ENCODE measurements at places on chromosomes 6 and 20.

- no peak for DNase-seq
These were observed 112.8 kb downstream of the LAMP5 start for GRCh38 chr20:9627219-9627618.

- DNase-seq: no peak
These were observed 2.5 kb downstream of the PRL start for GRCh38 chr6:22294301-22294700.

DNA sequence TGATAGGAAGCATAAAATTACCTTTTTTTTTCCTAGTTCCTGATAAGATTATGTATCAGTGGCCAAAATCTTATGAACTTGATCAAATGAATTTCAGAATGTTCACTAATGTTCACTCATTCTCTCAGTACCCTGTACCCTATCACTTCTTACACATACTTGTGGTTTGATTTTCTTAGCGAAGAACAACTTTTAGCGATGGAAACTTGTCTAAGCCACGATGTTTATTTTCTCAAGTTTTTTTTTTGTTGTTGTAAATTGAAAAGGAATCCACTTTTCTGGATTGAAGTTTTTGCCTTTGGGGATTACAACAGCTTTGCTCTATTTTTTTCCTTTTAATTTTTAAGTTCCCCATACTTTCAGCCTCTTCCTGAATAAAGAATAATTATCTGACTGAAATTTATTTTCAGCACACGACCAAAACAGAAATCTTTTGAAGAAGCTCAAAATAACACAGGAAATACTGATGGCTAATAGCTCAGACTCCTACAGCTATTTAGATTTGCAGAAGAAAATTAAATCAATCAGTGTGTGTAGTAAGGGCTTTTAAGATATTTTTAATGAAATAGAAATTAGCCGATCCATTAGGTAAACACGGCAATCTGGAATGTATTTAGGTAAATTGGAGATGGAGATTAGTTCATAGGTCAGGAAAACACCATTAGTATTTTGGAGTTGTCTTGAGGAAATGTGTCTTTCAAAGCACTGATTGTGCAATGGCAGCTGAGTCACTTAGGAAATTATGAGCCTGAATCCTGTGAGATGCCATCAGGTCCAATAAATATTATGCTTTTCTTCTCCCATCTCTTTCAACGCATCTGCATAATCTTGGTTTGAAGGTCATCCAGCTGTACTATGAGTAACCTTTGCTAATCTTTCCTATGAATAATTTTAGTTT is 217.5 kb downstream of the GJA1 start:
- DNase-seq: peak; percentile 91

DNA sequence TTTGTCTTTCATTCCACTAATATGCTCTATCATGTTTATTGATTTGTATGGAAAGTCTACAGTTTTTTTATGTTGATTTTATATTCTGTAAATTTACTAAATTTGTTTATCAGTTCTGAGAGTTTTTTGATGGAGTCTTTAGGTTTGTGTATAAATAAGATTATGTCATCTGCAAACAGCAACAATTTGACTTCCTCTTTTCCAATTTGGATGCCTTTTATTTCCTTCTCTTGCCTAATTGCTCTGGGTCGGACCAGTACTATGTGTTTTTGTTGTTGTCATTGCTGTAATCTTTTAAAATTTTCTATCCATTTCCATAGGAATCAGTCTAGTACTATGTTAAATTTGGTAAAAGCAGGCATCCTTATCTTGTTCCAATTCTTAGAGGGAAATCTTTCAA is 31.5 kb upstream of the POLR1H start:
- no peak for DNase-seq

DNA sequence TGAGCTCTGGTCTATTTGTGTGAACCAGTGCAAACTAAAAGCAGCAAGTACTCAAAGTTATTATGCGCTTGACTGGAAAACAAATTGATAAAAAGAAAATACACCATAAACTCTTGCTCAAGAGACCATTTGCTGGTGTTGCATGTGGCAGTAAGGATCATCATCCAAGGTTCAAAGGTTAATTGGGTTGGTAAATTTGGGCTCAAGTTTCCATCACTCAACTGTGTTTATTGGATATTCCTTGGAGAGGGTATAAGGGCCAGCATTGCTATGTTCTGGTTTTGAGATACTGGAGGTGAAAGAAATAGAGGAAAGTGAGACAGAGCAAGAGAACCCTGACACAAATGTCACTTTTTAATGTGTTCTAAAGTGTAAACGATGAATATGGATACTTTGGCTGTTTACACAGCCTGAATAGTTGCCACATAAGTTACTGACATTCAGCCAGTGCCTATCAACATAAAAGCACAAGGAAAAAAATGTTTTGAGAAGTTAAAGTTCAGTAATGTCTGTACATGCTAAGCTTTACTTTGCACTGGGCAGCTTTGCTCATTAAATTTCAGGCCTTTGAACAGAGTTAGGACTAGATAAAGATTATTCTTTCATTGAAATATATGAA is 736.1 kb downstream of the HDGFL1 start:
- no peak for DNase-seq

DNA sequence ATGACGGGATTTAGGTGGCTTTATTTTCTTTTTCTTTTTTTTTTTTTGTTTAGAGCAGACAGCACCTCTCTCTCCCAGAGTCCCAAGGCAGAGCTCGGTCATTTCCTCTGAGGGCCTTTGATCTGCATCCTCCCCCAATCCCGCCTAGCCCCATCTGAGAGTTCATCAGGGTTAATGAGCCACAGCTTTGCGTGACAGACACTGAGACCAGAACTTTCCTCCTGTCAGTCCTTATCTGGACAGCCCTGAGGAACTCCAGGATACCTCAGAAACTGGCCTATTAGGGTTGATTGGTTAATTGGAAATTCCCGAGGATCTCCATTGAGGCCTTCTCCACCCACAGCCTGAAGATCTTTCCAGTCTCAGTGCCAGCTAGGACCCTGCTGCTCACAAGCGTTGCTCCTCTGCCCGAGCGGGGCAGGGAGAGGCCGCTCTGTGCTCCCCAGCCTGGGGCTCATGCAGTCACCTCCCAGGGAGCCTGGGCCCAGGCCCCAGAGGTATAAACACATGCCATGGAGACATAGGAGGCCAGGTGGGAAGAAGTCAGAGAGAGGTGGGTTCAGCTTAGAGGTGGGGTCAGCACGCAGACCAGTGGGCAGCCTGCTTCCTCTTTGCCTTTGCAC is 1.4 kb upstream of the LRRN4 start:
- no peak for DNase-seq

GRCh38 chr6:40039042-40039441 is 104.8 kb upstream of the MOCS1 start:
- no peak for DNase-seq

GRCh38 chr6:146106532-146106931 is 77.7 kb downstream of the GRM1 start:
- DNase-seq: no peak

GRCh38 chr6:158002951-158003853 is 21.5 kb downstream of the SYNJ2 start:
- peak; percentile 92 for DNase-seq

DNA sequence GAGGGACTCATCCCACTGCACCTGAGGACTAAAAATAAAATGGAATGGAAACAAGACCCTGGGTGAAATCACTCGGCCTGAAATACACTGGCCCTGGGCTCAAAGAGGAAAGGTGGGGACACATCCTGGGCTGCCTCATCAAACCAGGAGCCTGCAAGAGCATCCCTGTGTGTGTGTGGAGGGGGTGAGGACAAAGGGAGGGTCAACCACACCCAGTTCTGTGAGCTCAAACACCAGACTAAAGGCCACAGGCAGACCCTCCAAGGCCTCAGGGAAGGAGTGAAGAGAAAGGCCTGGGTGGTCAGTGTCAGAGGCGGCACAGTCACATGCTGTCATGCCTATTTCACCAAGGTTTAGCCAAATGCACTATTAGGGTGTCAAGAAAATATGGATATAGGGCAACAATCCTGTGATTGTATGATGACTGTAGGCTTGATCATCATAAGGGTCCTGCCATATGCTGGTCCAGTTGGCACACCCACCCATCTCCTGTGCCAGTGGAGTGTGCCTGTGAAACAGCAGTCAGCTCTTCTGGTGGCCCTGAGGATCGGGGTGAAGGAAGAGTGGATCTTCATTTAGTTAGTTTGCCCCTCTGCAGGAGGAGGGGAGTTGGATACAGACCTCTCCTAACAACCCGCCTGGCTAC is 28.9 kb downstream of the SRSF3 start:
- DNase-seq: no peak
